Mucosa of descending colon (tissue), 3 donors: ENCODE measurements at places on chromosomes 12 and 14. TPM values are rescaled to one million over a fixed set of nuclear protein-coding genes. Genes with fewer than 3 reads are reported as not detected.

DNA sequence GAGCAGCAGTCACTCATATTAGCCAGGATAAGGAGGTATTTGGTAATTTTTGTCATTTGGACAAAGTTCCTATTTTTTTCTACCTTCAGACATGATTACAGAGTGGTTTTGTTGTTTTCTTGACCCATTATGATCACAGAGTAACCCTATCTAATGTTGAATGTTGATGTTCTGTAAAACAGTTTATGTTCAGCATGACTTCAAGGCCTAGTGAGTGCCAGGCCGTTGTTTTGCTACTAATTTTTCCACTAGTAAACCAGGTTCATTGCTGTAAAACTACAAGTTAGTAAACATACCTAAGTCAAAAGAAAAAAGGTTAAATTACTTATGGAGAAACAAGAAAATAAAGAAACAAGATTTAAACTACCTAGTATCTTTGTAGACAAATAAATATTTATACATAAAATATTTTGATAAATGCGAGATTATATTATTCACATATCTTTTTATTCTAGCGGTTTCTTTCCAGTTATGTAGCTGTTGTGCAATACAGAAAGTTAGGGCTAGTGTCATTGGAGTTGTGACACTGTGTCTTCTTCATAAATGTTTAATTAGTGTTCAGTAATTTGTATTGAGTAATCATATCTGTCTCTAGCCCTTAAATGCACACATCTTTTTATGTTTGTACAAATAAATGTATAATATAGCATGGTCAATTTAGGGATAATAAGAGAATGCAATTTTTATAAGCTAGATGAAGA lies 16.5 kb downstream of the ETNK1 start:
- DNase-seq: no peak

DNA sequence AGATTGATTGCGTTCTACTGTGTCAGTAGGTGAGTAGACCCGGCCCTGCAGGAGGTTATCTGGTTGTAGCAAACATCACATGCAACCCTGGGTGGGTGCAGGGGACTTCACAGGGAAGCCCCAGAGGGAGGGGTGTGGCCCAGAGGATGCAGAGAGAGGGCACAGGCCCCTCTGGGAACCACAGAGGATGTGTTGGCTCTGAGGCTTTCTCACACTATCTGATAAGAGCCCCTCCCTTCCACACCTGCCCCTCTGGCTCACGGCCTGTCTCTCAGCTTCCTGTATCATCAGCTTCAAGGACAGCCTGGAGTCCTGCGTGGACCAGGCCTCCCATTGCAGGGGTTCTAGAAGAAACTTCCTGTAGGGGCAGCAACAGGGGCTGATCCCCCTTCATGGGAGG lies 101.9 kb downstream of the RIN3 start:
- DNase-seq: no peak

DNA sequence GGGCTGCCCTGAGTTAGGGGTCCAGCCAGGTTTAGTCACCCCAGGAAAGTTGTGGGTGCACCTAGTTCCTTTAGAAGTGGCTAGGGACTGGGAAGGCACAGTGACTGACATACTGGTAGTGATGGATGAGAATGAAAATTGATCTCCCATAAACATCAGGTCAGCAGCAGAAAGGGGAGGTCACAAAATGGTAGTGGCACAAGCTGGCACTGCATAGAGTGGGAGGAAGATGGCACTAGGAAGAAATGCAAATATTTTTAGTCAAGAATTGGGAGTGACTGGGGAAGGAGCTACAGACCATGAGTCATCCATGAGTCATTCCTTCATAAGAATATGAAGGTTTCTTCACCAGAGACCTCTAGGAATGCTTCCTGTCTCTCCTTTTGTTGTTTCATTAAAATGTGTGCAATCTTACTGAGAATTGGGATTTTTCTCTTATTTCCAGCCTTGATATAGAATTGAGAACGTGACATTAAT lies 198.3 kb upstream of the AMIGO2 start:
- DNase-seq: no peak

Gene NRL
- total RNA-seq: 2.8 TPM

Gene TAS2R13
- 1.1 TPM for total RNA-seq

Gene DACT1
- total RNA-seq: 2.3 TPM
